ENCODE measurements at places on chromosomes 7 and 10. TPM values are rescaled to one million over a fixed set of nuclear protein-coding genes. Genes with fewer than 3 reads are reported as not detected.
A peak's percentile ranks its signal among the peaks of the same experiment; 100 is the strongest.

DNA sequence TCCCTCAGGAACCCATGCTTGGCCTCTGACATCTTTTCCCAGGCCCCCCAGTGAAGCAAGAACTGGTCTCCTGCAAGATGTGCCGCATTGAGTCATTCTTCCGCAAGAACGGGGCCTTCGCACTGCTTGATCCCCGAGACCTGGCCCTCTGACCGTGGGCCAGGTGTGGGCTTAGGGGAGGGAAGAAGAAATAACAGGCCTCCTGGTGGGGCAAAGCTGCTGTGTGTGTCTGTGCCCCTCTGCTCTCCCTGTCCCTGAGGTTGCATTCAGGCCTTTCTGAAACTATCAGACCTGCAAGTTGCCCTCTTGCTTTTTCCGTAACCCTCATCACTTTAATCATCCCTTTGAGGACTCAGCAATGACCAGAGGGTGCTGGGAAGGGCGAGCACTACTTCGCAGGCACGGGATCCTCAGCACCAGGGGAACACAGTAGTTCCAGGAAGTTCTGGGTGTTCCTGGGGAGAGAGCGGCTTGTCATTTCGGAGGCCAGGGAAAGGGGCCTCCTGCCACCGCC lies 6.0 kb downstream of the ATP6V1F start:
- no peak for DNase-seq

GRCh38 chr10:121165276-121165675 lies 314.1 kb downstream of the WDR11 start:
- no peak for DNase-seq

DNA sequence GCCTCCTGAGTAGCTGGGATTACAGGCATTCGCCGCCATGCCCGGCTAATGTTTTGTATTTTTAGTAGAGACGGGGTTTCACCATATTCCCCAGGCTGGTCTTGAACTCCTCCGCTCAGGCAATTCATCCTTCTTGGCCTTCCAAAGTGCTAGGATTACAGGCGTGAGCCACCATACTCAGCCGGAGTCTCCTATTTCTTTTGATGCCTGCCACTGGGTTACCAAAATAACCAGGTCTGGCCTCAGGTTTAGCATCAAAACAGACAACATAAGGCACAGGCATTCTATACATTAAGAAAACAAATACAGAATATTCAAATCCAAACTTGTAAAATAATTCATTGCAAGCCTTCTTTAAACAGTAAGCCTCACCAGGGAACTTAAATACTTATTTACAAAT lies 289.8 kb upstream of the IMMP2L start:
- DNase-seq: no peak

GRCh38 chr10:73263693-73264347 lies 11.4 kb upstream of the MRPS16 start:
- DNase-seq: no peak

DNA sequence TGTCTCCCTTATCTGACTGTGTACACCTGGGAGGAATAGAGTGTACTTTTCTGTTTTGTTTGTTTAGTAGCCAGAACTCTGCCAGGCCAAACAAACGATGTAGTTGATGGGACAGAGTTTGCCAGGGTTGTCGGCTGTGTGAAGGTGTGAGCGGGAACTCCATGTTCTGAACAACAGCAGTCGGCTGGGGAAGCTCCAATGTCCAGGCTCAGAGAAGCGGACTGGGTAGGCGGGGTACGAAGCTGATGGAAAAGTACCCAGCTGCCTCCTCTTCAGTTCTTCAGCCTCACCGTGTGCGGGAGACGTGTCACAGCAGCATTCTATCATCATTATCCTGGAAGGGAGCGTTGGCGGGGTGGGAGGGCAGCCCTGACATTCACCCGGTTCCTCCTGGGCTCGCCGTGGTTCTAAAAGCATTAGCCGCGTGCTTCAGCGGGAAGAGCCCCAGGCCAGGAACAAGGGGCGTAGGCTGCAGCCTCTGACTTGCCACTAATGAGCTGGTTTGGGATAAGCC lies 52.9 kb downstream of the PFKFB3 start:
- no peak for DNase-seq

DNA sequence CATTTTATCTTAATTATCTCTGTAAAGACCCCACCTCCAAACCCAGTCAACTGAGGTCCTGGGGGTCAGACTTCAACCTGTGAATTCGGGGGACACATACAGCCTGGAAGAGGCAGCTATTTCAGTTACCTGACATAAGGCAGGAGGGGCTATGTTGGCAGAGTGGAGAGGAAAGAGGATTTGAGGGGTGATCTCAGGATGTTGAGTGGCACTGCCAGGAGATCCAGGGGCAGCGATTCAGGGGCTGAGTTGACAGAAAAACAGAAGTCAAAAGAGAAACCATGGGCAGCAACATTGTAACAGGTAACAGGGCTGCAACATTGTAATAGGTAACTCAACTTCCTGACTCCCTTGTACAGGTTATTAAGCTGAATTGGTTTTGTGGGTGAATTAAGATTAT lies 162.6 kb downstream of the ADARB2 start:
- DNase-seq: peak; percentile 7

The POR gene
- 39.7 TPM for total RNA-seq

The ABCB4 gene
- total RNA-seq: 9.8 TPM

DNA sequence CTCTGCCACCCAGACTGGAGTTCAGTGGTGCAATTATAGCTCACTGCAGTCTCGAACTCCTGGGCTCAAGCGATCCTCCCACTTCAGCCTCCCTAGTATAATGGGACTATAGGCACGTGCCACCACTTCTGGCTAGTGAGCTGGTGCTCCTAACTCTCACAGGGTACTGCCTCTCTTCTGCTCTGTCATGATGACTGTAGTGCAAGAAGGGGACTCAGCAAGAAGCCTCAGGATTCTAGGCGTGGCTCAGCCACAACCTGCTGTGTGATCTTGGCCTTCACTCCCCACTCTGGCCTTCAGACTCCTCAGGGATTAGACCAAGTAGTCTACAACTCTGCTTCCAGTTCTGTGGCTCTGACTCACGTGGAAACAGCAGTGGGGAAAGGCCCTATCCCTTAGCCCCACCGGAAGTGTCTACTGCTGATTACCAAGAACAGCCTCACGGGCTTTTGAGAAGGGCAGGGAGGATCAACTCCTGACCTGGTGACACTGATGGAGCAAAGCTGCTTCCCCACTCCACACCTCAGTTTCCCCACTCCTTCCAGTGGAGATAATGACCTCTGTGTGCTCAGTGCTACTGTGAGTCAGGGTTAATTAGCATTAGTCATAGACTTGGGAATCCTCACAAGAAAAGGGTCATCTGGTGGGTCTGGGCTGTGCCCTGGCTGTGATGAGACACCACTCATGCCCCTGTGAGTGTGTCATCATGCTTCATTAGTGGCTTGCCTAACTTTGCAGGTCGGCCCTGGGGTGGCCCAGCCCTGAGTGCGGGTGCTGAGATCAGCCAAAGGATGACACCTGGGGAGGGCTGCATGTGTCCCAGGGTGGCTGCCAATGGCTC lies 41.1 kb downstream of the ZC3HC1 start:
- DNase-seq: no peak

- no peak for DNase-seq
Measured at GRCh38 chr10:5732141-5732540, 47.5 kb downstream of the TASOR2 start.

DNA sequence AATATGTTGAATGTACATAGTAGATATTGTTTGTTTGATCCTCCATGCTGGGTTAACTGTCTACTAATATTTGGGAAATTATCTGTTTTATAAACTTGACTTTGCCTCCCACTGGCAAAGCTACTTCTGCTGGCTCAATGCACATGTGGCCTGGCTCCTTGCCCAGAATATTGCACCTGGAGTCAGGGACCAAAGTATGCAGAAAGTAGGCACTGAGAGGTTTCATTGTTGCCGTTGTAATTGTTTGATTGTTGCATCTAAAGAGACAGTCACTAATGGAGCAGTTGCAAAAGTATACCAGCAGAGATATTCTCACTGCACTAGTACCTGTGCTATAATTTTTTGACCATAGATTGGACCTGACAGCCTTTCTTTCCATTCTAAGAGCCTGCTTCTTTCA lies 137.8 kb upstream of the CNTNAP2 start:
- no peak for DNase-seq

DNA sequence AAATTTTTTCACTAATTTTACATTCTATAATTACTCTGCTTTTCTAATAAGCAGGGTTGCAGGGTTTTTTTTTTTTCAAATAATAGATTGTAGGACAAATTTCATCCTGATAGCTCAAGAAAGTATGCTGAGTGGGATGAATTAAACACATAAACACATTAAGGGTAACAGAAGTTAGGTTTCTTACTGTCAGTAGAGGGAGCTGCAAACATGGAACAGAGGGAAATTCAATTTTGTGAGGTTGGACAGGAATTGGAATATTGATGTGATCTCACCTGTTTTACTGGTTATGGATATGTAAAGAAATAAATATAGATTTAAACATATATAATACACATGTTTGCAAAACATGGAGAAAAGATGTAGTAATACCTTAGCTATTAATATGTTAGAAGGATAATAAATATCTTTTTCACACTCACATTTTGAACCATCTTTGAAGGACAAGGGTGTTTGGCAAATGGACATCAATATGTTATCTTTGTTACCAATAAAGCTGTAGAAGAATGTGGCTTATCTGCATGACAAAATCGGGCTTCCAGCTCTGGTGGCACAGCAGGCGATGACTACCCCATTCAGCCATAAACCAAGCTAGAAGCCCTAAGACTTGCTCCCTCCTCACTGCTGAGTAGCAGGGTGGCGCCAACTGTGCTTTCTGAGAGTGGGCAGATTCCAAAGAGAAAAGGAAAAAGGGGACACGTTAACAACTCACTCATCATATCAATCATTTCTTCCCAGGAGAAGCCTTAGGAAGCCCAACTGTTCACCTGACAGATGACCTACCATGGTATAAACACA lies 1257.4 kb downstream of the GATA3 start:
- no peak for DNase-seq

- DNase-seq: no peak
Measured at GRCh38 chr10:116104210-116104932, 168.6 kb downstream of the GFRA1 start.

DNA sequence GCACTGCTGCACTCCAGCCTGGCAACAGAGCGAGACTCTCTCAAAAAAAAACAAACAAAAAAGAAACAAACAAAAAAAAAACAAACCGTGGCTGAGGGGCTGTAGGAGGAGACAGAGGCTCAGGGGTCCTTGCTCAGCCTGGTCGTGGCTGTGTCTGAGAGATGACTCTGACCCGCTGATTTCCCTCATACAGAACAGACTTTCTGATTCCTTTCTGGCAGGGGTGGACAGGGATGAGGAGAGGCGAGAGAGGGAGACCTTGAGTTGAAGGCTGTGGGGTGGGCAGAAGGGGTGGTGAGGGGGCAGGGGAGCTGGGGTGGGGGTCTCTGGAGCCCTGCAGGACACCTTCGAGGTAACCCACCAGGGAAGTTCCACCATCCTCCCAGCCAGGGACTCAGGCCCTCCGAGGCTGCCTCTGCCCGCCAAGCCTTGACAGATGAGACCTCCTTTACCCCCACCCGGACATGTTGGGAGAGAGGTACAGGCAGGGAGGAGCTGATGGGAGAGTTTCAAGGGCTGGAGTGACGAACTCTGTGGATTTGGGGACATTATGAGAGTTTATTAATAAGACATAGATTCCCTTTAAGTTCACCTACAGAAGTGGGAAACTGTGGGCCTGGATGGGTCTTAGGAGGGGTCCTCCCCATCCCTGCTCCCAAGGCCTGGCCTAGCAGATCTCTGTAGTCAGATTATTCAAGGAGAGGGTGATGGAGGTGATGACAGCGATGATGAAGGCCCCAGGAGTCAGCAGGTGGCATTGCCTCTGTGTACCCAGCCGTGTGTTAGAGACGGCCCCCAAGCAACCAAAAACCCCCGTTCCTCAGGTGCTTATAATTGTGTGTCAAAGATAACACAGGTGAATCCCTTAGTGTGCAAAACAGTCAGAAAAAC lies 2.0 kb downstream of the MUC12 start:
- no peak for DNase-seq

DNA sequence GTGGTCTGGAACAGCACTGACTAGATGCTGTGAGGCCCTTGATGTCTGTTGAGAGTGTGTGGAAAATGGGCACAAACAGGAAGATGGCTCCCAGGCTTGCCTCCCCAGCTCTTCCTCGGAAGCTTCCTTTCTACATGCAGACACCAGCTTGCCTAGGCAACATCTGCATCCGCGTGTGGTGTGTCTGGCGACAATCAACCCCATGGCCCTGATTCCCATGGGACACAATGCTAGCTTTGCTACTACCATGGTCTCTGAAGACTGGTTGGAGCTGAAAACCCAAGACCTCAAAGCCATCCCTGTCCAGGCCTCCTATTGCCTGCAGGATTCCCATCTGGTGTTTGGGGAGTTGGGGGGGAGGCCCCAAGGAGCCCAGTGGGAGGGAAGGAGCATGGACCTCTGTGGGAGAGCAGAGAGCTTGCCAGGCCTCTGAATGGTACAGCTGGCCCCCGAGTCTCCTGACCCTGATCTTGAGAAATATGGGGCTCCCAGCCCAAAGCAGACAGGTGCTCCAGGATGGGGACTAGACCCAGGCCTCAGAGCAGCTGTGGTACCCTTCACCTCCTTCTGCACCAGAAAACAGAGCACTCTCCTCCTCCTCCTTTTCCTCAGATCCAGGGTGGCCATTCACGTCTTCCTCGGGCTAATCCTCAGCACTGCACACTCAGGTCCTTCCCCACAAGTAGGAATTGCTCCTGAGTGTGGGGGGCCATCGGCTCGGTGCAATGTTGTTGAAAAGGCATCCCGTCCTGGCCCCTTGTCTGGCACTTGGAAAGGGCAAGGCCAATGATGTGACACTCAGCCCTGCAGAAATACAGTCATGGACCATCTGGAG lies 57.6 kb downstream of the ARHGAP22 start:
- peak; percentile 53 for DNase-seq

- no peak for DNase-seq
Measured at GRCh38 chr7:35988105-35988504, 164.9 kb upstream of the EEPD1 start.

The ADD3 gene
- total RNA-seq: 77.2 TPM

The STAG3 gene
- 0.43 TPM for total RNA-seq

DNA sequence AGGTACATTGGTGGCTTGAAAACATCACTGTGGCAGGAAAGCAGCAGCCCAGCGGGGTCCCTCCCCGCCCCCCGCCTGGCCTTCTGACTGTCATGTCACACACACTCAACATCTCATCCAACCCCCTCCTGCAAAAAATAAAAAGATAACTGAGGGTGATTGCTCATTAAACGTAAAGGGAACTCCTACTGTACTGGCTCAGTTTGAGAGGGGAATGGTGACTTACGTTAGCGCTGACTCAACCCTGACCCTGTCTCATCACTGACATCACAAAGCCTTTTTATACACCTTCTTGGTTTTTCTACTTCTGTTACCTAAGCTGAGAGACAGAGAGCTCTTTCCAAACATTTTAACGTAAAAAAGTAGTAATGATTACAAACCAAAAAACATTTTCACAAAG lies 48.8 kb downstream of the ADARB2 start:
- no peak for DNase-seq

GRCh38 chr10:82969405-82969804 lies 1094.4 kb downstream of the NRG3 start:
- no peak for DNase-seq
